ENCODE measurements at places on chromosomes 3 and 15.

DNA sequence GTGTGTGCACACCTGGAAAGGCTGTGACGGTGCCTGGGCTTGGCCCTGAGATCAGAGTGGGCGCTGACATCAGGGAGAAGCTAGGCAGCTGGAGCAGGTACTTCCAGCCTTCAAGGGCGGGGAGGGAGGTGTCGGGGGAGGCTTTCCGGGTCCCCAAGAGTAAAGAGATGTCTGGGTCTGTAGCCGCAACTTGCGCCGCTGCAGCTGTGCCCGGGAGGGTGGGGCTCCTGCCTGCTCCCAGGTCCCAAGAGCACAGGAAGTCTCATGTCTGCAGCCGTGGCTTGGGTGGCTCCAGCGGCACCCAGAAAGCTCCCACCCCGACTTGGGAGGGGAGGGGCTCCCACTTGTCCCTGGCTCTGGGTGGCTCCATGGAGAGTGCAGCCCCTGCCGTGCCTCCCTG lies 103.2 kb upstream of the BNIP2 start:
- DNase-seq, result no peak

GRCh38 chr3:21644268-21644667 lies 106.7 kb downstream of the ZNF385D start:
- no peak for DNase-seq

DNA sequence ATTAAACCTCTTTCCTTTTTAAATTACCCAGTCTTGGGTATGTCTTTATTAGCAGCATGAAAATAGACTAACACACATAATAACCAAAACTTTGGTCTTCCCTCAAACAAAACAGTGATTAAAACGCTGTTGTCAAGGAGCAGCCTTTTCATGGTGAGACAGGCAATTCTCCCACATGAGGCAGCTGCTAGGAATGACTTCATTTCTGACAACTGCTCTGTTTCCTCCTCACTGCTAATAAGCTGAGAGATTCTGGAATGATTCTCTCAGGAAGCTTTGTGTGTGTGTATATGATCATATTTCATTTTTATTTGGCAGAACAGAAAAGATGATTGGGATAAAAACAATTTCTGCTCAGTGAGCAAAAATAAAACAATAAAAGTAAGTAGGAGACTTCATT lies 580.6 kb upstream of the ADAMTS9 start:
- DNase-seq, result peak; percentile 14

GRCh38 chr3:111712294-111713167 lies 117.4 kb upstream of the ZBED2 start:
- no peak for DNase-seq

- DNase-seq, result no peak
Measured at GRCh38 chr3:58452176-58452575, 18.5 kb upstream of the PDHB start.

- peak; percentile 52 for DNase-seq
Measured at GRCh38 chr3:79286882-79287281, 480.9 kb downstream of the ROBO1 start.

- no peak for DNase-seq
Measured at GRCh38 chr15:25182736-25183445, 228.1 kb downstream of the SNRPN start.

DNA sequence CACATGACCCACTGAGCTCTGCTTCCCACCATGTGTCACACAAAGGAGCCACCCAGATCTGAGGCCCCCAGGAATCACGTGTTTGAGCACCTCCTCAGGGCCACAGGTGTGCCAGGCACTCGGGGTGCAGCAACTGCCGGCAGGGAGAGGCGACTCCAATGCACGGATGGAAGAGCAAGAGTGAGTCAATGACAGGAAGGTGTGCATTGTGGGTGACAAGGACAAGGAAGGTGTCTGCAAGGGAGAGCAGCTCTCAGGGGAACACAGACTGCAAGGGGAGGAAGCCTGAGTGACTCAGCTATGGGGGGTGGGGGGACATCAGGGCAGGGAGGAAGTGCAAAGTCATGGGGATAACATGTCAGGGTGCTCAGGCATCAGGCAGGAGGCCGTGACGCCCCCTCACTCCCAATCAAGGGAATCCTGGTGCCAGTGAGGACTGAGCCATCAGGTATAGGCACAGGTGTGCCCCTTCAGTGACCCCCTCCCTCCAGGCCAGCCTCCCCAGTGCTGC lies 67.4 kb downstream of the NUP210 start:
- DNase-seq, result peak; percentile 76

- DNase-seq, result no peak
Measured at GRCh38 chr15:74213858-74214284, 11.3 kb upstream of the STRA6 start.

GRCh38 chr15:66749841-66750575 lies 48.0 kb downstream of the SMAD6 start:
- DNase-seq, result peak; percentile 69

GRCh38 chr15:99506399-99506798 lies 59.4 kb upstream of the MEF2A start:
- peak; percentile 11 for DNase-seq

GRCh38 chr3:29412110-29412509 lies 131.2 kb downstream of the RBMS3 start:
- no peak for DNase-seq

GRCh38 chr15:78194568-78194925 lies 39.8 kb downstream of the ACSBG1 start:
- no peak for DNase-seq

- no peak for DNase-seq
Measured at GRCh38 chr15:60720493-60721256, 241.7 kb upstream of the ICE2 start.

DNA sequence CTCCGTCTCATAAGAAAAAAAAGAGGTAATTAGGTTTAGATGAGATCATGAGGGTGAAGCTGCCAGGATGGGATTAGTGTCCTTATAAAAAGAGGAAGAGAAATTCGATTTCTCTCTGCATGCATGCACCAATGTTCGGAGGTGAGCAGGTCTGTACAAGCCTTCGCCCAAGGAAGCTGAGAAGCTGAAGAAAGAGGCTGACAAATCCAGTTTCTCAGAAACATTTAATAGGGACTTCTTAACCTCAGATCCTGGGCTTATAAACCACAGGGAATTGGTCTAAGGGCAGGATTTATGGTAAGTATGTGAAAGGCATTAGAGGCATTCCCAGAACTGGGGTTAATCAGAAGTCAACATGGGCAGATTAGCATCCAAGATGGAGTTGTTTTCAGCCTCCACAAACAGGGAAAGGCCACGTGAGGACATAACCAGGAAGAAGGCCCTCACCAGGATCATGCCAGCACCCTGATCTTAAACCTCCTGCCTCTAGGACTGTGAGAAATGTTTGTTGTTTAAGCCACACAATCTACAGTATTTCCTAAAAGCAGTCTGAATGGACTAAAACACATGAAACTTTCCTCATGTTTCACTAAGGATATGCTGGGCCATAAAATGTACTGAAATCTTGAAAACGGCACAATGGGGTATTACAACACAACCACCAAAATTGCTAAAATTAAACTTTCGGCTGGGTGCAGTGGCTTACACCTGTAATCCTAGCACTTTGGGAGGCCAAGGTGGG lies 11.3 kb downstream of the SHISA5 start:
- DNase-seq, result no peak

DNA sequence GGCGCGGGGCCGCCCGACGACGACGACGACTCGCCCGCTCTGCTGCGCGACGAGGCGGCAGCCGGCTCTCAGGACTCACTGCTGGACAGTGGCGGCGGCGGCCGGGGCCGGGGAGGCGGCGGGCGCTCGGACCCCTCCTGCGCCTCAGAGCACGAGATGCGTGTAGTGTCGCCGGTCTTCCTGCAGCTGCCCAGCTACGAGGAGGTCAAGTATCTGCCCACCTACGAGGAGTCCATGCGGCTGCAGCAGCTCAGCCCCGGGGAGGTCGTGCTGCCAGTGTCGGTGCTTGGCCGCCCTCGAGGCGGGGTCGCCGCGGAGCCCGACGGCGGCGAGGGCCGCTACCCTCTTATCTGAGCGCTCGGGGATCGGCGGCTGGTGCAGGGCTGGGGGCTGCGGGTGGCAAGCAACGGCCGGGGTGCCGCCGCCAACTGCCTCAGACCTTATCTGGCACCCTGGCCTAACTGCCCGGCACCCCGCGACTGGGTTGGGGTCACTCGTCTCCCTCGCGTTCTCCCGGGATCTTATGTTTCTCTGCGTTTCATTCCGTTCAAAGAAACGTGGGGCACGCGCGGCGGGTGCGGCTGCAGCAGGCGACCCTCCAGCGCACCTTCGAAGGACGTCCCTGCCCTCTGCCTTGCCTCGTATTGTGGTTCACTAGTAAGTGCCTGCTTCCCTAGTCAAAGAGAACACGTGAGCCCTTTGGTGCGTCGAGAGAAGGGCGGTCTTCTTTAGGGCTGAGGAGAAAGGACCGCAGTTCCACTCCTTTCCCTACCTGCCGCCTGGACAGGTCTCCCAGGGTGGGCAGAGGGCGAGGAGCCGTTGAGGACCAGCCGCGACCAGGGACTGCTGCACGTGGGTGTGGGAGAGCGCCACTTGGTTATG lies 1.0 kb downstream of the C3orf80 start:
- no peak for DNase-seq

DNA sequence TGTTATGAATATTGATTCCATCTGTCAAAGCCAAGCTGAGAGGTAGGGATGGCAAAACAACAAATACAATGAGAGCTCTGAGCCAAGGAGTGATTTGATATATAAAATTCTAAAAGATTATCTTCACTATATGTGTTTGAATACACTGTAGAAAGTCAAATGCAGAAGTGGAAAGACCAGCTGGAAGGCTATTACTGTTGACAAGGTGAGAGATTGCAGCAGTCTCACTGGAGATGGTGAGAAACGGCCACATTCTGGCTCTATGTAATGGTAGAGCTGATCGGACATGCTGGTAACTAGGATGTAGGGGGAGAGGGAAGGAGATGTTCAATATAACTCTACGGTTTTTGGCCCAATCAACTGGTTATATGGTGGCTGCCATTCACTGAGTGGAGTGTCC lies 434.2 kb upstream of the SUCLG2 start:
- DNase-seq, result no peak

DNA sequence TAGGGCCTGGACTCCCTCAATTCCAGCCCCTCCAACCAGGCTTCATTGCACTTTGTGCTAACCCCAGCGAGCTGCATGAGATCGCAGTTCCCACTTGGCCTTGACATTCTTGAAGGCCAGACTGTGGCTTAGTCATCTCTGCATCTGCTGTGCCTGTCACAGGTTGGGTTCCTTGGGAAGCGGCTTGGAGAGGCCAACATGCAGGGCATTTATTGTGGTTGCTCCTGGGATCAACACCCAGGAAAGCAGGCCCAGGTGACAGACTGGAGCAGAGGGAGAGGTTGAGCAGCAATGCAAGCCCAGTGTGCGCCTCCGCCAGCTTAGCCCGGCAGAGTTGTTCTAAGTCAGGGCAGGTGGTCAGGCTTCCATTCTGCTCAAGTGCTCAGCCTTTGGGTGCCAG lies 10.5 kb downstream of the ABCF3 start:
- no peak for DNase-seq

- DNase-seq, result peak; percentile 57
Measured at GRCh38 chr3:122635789-122636188, 44.9 kb upstream of the PARP14 start.

- no peak for DNase-seq
Measured at GRCh38 chr3:47586746-47587145, 8.1 kb upstream of the CSPG5 start.

- no peak for DNase-seq
Measured at GRCh38 chr3:71629711-71630110, 46.2 kb upstream of the FOXP1 start.

- DNase-seq, result no peak
Measured at GRCh38 chr3:122004107-122004506, 17.9 kb downstream of the ILDR1 start.

DNA sequence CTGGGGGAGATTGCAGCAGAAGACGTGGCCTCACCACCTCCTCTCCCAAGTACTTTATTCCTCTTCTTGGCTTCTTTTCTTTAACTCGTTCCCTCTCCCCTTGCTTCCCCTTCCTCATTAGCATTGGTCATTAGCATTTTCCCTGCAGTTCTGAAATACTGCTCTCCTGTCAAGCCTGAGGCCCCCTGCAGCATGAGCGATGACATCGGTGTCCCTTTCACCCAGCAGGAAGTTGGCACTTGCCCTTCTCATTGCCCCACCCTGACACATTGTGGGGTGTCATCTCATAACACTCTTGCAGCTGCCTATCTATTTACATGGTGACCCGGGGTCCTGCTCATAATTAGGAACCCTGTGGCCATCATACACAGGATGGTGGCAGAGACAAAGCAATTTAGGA lies 167.1 kb downstream of the ARRDC4 start:
- no peak for DNase-seq

DNA sequence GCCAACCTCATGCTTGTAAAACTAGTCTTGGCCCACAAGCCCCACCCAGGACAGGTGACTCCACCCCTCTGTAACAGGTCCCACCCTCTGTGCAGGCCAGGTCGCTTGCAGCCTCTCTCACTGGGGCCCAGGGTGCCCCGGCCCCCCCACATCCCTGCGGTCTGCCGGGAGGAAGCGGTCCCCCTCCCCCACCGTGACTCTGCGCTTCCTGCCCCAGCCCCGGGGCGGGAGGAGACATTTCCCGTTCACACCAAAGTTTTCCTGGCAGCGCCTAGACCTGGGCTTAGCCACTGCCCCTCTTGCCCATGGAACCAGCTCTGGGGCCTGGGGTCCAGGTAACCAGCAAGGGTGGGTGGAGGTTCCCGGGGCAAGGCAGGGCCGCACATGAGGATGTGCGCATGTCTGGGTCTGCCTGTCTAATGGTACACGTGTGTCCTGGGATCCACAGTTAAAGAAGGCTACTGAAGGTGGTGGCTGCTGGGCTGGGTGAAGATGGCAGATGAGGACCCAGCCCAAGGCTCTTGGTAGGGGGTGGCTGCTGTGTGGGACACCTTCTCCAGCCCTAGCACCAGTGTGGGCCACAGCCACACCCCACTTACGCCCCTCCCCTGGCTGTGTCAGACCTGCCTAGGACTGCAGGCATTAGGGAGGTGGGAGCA lies 8.4 kb downstream of the NBEAL2 start:
- DNase-seq, result peak; percentile 19

- no peak for DNase-seq
Measured at GRCh38 chr3:104546301-104546700, 820.4 kb upstream of the ALCAM start.

GRCh38 chr15:90750186-90750585 lies 33.0 kb downstream of the BLM start:
- no peak for DNase-seq

DNA sequence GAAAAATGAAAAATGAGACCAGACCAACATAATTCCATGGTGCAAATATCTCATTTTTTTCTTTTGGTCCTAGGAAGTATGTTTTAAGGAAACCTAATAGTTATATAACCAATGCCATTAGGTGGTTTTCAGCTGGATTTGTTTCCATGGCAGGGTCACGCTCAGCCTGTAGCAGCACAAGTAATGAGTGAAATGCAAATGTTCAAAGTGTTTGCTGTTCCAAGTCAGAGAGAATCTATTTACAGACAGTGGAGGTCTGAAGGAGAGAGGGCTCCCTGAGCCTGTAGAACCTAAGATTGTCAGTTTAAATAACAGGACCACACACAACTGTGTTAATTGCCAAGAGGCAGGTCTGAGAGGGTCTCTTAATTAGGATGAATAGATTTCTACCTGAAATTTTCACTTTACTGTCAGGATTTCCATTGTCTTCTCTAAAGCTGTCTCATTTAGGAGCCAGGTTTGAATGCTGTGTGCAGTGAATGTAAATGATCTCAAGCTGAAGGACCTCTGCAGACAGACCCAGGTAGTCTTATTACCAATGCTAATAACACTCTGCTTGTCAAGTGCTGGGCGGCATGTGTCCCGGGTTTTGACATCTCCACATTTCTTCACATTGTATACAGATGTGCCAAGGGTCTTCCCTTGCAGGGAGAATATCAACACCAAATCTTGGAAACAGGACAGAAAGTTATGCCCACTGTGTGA lies 317.3 kb upstream of the NECTIN3 start:
- DNase-seq, result no peak

- DNase-seq, result no peak
Measured at GRCh38 chr3:108861401-108861800, 38.8 kb downstream of the TRAT1 start.

GRCh38 chr3:137191133-137191923 lies 233.5 kb downstream of the IL20RB start:
- DNase-seq, result no peak
